Inflammatory macrophage (primary cell): ENCODE measurements at places on chromosomes 12 and 14.

DNA sequence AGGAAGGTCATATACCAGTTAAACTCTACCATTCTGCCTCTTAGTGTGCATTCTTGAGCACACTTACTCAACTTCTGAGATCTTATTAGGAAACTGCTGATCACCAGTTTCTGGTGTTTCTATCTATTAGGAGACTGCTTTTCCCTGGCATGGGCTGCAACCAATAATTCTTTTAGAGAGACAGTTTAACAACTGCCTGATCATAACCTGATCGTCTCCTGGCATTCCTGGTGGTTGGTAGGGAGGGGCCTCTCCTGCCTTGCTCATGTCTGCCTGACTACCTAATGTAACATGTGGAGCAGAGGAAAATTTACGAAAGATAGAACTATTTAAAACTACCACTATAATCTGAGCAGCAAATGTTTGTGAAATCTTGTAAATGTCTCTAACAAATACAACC lies 75.3 kb upstream of the MGAT4C start:
- DNase-seq: no peak

DNA sequence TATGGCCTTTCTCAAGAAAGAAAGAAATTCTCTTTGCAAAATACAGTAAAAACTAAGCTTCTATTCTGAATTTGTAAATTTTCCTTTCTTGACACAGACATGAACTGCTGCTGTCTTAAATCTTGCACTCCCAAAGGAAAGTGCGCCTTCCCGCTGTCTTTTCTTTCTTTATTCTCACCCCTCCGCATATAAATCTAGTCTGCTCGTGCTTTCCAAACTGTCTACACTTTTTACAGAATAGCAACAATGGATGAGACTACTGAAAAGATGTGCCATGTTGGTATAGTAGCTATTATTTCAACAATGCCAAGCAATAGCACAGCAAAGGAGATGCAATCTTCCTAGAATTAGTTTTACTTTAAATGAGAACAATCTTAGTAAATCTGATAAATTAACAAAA lies 328.8 kb upstream of the PDE3A start:
- DNase-seq: no peak

DNA sequence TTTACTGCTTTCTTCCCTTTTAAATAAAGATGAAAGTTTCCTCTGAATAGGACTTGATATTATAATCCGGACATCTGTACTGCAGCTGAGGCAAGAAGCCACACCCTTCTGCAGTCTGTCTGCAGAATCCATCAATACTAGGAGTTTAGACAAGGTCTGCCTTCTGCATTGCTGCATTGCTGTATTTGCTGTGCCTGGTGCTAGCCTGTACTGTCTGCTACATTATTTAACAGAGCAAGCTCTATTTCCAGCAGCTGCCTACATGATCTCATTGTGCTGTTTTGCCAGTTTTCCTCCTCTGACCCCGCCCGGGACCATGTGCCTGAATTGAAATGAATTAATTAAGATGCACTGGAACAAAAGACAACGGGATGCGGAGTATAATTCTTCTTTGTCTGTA lies 1.7 kb downstream of the TUBA1A start:
- DNase-seq: peak; percentile 39

GRCh38 chr14:25006961-25007795 lies 42.8 kb downstream of the STXBP6 start:
- DNase-seq: no peak

- DNase-seq: no peak
Observed at GRCh38 chr14:103112400-103113243, 10.6 kb upstream of the TNFAIP2 start.

DNA sequence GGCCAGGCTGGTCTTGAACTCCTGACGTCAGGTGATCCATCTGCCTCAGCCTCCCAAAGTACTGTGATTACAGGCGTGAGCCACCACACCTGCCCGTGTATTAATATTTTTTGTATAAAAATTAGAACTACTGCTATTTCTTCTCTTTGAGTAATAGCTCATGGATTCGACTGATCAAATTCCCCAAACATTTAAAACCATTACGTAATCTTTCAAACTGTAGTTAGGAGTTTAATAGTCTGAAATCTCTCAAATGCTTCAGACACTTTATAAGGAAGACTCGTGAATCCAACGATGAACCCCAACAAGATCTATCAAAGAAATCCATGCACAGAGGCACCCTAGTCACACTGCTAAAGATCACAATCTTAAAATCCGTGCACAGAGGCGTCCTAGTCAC lies 16.1 kb downstream of the TECPR2 start:
- no peak for DNase-seq

GRCh38 chr12:100608776-100609175 lies 35.3 kb downstream of the GAS2L3 start:
- peak; percentile 82 for DNase-seq

GRCh38 chr12:67173258-67173657 lies 95.9 kb upstream of the CAND1 start:
- no peak for DNase-seq

GRCh38 chr12:3604748-3605586 lies 114.0 kb downstream of the PRMT8 start:
- peak; percentile 61 for DNase-seq

DNA sequence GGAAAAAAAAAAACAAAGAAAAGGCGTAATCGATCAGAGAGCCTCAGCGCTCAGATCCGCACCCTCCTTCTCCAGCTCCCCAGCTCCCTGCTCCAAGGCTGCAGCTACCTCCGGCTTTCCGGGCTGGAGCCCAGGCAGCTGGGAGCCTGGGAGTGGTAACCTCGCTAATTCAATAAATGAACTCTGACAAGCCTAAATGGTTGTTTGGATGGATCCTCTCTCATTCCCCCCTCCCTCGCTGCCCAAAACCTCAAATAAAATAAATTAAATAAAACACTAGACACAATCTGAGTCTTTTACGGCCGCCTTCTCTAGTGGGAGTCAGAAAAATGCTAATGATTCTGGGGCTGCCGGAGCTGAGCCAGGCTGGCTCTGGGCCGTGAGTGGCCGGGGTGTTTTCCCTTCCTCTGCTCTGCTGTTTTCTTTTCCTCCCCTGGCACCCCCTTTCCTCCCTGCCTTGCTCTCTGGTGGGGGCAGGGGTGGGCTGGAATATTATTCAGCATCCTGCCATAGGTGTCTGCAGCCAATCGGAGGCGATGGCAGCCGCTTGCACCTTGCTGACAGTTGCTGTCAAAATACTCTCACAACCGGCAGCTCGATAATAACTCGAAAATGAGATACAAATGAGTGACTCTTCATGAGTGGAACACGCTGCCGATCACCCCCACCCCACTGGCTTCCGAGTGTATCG lies 76.1 kb downstream of the RBM19 start:
- DNase-seq: no peak

DNA sequence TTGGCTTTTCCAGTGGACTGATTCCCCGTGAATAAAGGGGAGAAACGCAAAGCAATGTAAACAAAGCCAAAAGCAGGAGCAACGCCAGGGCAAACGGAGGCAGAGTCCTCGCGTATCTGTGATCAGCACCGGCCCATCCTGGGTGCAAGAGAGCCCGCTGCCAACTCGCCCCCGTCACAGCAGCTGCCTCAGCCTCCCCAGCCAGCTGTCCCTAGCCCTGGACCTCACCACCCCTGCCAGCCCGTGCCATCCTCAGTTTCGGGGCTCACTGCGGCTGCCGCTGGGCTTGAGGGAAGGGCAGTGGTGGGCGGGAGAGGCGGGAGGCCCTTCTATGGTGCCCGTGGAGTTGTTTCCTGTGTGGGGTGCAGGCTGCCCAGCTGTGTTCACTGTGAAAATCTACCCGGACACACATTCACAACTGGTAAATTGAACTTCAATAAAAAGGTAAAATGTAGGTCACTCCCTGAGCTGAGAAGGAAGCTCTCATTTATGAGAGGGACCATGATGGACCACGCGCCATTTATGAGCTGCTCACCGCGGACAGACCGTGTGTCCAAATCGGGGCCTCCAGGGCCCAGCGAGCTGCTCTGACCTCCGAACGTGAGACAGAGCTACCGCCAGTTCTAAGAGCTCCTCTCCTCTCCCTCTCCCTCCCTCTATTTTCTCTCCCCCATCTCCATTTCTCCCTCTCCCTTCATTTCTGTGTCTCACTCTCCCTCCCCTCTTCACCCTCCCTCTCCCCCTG lies 330.5 kb upstream of the SFSWAP start:
- no peak for DNase-seq

DNA sequence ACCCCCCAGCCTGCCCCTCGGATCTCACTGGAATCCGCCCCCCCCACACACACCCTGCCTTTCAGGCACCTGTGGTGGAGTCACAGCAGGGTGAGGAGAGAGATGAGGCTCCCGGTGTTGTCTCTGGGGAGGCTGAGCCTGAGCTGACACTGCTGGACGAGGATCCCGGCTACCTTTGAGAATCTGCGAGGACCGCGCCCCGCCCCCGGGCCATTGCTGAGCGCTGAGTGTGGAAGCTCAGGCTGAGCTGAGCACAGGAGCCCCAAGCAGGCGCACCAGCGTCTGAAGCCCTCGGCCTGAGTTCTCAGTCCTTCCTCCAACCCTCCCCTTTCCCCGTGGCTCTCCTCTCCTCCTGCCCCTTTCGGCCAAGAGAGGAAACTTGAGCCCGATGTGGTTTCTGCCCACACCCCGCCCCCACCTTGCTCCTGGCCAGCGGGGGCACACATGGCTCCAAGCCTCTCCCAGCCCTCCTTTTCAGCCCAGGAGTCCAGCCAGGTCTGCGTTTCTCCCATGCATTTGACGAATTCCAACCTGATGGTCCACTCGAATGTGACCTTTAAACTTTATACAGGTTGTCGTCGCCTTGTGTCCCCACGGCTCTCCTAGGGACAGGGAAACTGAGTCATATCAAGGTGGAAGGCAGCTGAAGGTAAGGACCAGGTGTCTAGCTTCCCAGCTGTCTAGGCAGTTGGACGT lies at the start of gene NFE2:
Gene NFE2, minus strand, starts transcription at position 284 of the 696 bp plus-strand sequence. CDS start 5,767 bp downstream, outside the sequence.
- DNase-seq: peak; percentile 68

DNA sequence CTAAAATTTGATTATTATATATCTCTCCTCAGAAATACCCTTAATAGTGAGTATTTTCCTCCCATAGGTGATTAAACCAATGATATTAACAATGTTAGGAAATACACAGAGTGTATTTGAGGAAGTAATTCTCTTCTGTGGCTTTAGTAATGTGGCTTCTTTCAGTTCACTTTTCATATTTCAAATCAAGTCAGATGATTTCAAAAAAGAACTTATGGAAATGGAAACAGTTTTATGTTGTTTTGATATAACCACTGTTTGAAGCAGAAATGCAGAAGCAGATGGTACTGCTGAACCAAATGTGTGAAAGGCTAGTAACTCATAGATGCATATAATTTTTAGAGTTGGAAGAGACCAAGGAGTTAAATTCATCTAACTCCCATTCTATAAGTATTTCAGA lies 1.9 kb upstream of the GPR33 start:
- DNase-seq: peak; percentile 86

DNA sequence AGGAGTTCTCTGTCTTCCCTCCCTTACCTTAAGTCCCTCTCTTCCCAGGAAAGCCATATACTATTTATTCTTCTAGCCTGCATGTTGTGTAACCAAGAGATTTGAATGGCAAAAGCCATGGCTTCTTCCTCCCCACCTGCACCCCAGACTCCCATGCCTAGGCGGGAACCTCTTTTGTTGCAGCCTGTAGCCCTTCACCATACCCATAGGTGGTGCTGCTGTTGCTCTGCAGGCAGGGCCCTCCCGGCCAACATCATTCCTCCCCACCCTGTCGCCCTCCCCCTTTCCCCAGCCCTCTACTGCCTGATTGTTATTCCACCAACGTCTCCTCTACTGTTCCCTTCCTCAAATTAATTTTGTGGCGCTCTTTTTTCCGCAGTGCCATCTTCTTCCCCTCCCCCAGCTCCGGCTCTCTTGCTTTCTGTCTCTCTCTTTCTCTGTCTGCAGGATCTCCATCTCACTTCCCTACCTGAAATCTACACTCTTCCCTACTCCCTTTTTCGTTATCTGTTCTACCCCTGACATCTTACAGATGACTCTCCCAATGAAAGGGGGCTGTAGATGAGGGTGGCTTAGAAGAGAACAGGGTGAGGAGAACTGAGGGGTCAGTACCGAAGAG lies 13.8 kb downstream of the NGDN start:
- DNase-seq: no peak

DNA sequence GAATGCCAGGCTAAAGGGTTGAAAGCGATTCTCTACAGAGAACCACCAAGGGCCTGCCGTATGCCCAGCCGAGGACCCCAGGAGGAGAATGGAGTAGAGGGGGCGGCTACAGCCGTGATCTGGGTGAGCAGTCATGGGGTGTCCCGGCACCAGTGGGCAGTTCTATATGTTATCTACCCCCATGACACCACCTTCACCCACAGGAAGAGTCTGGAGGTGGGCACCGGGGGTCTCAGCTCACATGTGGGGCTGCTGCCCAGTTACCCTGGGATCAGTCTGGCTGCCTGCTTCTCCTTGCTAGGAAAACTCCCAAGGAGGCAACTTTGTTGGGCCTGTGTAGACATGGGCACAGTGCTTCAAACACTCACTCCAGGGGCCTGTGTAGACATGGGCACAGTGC lies 99.4 kb downstream of the LGMN start:
- no peak for DNase-seq

GRCh38 chr14:68977180-68977717 lies 1.9 kb downstream of the ACTN1 start:
- peak; percentile 66 for DNase-seq

DNA sequence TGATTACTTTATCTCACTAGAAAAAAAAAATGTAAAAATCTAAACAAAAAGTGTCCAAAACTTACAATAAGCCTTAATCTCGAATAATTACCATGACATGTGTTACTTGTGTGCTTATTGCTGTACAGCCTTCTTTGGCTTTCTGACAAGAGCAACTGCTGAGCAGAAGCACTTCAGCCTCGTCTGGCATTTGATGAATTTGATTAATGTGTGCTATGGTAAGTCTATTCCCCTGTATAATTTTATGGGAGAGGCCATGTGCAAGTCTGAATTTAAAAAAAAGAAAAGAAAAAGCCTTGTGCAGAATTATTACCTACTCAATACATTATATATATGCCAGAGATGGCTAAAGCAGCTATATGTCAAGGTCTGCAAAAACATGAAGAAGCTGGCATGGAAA lies 113.9 kb downstream of the AEBP2 start:
- no peak for DNase-seq

GRCh38 chr14:94612580-94613554 lies 676 bp downstream of the SERPINA3 start:
- no peak for DNase-seq

- DNase-seq: no peak
Observed at GRCh38 chr12:41558671-41559070, 370.6 kb downstream of the PDZRN4 start.

DNA sequence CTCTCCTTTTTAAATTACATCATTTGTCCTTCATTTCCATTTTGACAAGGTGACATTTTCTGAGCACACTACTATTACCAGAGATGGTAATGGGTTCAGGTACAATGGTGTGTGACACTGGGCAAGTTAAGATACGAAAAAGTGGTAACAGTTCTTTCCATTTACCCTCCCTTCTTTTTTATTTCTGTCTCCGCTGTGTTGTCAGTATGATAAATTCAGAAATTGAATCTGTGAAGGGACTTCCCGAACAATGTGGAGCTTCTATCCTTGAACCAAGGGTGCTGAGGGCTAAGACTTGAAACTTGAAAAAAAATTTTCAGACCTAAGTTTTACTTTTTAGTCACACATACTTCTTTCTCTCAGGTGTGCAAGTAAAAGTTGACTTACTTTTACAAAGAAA lies 103.7 kb downstream of the ERC1 start:
- no peak for DNase-seq
